Amniotic epithelial cell (primary cell): ENCODE measurements at places on chromosomes 4 and X.

DNA sequence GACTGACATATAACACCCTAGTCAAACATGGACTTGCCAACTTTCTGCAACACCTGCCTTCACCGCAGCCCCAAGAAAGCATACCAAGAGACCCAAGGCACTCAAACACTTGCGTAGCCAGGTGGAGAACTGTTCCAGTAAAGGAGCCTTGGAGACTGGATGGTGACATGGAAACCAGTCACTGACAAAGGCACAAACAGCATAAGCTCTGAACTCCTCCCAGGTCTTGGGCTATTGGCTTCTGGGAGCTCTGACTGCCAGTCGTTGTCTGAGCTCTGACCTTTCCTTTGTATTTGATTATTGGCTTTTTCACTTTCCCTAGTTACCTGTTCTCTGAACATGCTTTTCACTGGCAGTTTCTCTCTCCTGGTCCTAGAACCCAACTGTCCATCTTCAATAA lies 38.3 kb downstream of the ARAP2 start:
- no peak for DNase-seq

- no peak for DNase-seq
Measured at GRCh38 chr4:109953556-109953955, 40.9 kb downstream of the EGF start.

DNA sequence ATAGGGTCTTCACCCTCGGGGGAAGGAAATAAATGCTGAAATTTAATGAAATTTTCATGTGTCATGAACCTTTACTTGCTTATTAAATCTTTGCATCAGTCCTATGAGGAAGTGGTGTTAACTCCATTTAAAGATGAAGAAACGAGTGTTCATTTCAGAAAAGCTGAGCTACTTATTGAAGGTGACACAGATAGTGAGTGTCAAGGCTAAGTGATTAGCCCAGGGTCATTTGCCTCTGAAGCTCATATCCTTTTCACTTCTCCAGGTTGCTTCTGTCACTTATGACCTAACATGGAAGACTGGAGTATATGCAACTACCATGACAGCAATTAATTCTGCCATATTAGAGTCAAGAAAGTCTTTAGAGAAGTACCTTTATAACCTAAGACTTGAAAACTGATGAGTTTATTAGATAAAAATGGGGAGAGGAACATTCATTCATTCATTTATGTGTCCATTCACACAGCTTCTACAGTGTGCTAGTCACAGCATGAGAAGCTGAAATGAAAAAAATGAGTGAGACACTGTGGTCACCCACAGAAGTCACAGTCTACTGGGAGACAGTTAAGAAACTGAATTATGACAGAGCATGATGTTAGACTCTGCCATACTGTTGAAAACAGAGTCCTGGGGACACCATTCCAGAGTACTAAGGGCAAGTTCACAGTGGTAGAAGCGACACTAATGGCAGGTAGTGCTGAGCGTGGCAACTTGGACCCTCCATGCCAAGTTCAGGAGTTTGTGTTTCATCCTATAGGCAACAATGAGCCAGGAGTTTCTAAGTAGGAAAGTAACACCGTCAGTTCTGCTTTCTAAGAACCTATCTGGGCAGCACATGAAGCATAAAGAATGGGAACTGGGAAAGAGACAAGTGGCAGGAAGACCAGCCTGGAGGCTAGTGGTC lies 21.3 kb downstream of the ALPK1 start:
- no peak for DNase-seq

GRCh38 chrX:96147681-96148080 lies 537.0 kb upstream of the DIAPH2 start:
- DNase-seq, result no peak

DNA sequence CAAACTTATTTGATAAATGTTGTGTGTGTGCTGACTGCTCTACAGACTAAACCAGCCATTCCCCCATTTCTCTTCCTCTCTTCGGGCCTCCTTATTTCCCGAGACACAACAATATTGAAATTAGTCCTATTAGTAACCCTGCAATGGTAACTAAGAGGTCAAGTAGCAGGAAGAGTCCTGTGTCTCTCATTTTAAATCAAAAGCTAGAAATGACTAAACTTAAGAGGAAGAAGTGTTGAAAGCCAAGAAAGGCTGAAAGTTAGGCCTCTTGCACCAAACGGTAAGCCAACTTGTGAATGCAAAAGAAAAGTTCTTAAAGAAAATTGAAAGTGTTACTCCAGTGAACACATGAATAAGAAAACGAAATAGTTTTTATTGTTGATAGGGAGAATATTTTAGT lies 357.8 kb upstream of the SLC7A11 start:
- no peak for DNase-seq
